ENCODE measurements at places on chromosomes 6 and 20.

- no peak for DNase-seq
Measured at GRCh38 chr6:36980129-36980528, 5.9 kb downstream of the MTCH1 start.

- DNase-seq = no peak
Measured at GRCh38 chr6:142162780-142163179, 15.7 kb downstream of the VTA1 start.

- no peak for DNase-seq
Measured at GRCh38 chr6:89731924-89732567, 87.5 kb downstream of the MDN1 start.

DNA sequence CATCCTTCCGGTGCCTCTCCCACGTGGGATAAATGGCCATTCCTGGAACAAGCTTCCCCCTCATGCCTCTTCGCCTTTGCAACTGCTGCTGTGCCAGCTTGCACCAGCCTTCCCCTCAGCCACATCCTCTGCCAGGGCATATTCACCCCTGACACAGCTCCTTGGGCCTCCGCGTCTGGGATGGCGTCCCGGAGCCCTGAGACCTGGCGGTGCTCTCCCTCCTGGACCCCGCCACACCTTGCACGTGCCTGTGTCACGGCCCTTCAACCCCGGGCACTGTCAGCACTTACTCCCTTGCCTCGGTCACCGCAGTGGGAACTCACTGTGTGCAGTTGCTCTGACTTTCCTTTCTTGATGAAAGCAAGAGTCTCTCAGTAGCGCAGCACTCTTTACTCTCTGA, 13.2 kb downstream of the BPHL start:
- no peak for DNase-seq

GRCh38 chr20:37415118-37416085, 69.5 kb downstream of the SRC start:
- DNase-seq = no peak

DNA sequence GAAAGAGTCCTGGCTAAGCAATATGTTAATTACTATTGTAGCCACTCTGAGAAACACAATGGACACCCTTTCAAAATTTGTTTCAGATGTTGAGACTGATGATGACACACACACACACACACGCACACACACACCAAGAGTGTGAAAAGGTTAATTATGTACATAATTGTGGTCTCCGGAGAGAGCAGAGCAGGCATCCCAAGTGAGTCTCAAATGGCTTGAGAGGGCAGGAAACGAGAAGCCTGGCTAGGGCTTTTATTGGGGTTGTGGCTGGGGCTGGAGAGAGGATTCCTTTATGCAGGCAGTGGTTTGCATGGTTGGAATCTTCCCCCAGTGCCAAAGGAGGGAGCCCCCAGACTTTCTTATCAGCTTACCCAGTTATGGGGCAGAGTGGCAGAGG, 38.2 kb upstream of the NKX2-4 start:
- no peak for DNase-seq

GRCh38 chr6:149328083-149328482, 10.6 kb downstream of the TAB2 start:
- DNase-seq = no peak

Data from iPS DF 6.9 (cell line).